ENCODE measurements at places on chromosomes 5 and 9.

GRCh38 chr5:153523211-153523610 lies 32.7 kb downstream of the GRIA1 start:
- no peak for DNase-seq

DNA sequence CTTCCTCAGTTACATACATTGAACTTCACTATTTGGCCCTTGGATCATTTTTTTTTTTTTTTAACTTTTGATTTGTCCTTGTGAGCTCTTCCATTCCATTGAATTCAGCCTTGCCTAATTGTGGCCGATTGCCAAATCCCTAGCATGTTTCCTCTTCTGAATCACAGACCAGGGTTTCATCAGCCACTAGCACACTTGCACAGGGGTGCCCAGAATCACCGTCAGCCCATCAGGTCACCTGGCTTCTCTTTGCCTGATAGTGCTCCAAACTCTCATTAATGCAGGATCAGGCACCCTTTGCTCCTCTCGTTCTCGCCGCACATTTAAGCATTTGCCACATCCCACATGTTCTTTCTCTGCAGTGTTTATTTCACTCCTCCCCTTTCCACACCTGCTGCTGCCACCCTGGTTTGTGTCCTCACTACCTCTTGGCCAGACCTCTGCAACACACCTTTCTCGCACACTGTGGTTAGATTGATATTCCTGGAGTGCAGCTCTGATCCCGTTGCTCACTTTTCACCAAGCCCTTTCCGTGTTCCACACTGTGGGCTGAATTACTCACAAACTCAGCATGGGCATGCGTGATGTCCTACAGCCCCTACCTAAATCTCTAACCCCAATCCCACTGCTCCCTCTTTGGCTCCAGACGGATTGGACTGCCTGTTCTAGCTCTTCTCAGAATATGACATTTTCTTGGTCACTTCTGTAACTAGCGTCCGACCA lies 9.8 kb downstream of the PIK3R1 start:
- DNase-seq, result no peak

- no peak for DNase-seq
These were observed 40.5 kb upstream of the RUFY1 start for GRCh38 chr5:179509845-179510244.

GRCh38 chr9:129081388-129081904 lies 535 bp downstream of the DOLPP1 start:
- no peak for DNase-seq

Measured in stimulated activated CD8-positive, alpha-beta memory T cell treated with anti-CD3 and anti-CD28 coated beads, Interleukin-4, amount 100 ng/mL, for 1 hour (primary cell).